Inflammatory macrophage (primary cell): ENCODE measurements at places on chromosomes 6 and 20.

- no peak for DNase-seq
Measured at GRCh38 chr20:61966492-61967244, 99.0 kb downstream of the TAF4 start.

- DNase-seq, result peak; percentile 42
Measured at GRCh38 chr6:4313044-4313686, 177.8 kb upstream of the ECI2 start.

DNA sequence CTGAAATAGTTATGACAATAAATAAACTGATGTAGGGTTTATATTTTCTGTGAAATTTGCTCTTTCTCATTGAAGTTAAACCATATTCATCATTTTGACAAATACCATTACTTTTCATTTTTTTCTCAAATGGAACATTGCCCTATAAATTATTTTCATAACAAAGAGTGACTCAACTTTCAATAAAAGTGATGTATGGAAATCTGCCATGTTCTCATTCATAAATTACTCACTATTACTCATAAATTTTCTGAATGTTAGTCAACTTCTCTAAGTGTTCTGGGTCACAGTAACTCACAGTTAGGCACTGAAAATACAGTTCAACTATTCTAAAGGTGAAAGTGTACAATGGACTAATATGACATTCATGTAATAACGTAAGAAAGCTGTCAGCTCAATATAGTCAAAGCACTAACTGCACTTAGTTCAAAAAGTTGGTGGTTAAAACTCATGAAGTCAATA, 19.0 kb upstream of the STX11 start:
- peak; percentile 11 for DNase-seq

- DNase-seq, result peak; percentile 23
Measured at GRCh38 chr6:121504227-121504626, 68.8 kb downstream of the GJA1 start.

DNA sequence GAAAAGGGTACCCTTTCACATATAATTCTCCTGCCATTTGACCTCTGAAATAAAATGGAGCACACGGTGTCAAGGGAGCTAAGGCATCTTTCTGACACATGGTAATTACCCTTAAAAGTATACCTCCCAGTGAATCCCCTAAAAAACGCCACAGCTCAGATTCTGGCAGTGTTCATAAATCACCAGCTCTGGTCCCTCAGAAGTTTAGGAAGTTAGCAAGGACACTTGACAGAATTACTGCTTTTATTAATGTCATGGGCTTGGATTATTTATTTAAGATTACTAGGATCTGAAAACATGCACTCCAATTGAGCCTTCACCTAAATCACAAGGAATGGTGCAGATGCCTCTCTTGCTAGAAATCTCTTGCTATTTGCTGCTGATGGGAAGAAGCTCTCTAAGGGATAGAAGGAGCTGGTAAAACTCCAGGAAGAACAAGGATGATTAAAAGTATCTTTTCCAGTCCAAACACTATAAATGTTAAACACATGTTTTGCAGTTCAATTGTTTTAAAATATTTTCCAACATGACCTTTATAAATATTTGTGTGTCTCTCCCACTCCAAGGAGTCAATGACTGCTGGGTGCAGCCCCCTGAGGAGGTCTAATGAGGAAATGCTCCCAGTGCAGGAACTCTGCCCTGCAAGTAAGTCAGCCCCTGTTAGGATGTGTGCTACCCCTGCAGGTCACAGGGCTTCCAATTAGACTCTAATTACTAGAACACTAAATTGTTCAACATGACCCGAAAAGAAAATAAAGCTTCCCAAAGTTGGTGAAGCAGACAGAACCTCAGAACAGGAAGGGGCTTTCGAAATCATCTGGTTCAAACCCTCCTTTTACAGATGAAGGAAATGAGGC, 230.3 kb downstream of the TFAP2A start:
- DNase-seq, result no peak

DNA sequence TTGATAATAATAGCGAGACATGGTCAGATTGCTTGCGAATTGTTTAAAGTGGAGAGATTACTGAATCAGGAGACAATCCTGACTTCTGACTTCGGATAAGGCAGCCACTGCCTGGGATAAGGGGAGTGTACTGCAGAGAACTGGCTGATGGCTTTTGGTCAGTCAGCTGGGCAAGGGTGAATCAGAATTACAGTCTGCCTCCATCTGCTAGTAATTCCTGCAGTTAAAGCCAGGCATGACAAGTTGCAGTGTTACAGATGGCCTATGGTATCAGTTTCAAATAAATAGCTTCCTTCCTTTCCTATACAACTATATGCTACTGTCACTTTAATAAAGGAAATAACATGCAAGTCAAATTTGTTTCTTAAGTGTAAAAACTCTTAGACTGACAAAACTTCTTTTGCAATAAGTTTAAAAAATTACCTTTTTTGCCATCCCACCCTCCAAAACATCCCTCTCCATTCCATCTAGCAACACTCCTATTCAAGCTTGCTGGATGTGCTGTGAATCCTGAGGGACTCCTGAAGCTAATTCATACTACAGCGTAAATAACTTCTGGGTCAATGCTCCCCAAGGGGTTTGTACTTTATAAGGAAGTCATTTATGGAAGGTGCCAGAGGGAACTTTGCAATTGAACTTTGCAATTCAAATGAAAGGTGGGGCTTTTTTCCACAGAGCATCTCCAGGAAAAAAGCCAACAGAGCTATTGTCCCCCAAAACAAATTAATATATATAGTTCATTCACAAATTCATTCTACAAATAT, 245.2 kb downstream of the ADGRB3 start:
- DNase-seq, result no peak

GRCh38 chr20:45853484-45853883, 3.7 kb downstream of the ACOT8 start:
- DNase-seq, result no peak

GRCh38 chr6:38774929-38775707, 60.0 kb downstream of the DNAH8 start:
- peak; percentile 73 for DNase-seq
